Glutamatergic neuron (in vitro differentiated cells): ENCODE measurements at places on chromosomes 16 and 17. TPM values are rescaled to one million over a fixed set of nuclear protein-coding genes. Genes with fewer than 3 reads are reported as not detected.

CRYM gene
- not detected for total RNA-seq

CBFA2T3 gene
- 126 TPM for total RNA-seq

ATP2A1 gene
- total RNA-seq, result 4.5 TPM

TM4SF5 gene
- not detected for total RNA-seq

GDPD3 gene
- 4.9 TPM for total RNA-seq

SULT1A4 gene
- total RNA-seq, result 1.0 TPM

NACA2 gene
- not detected for total RNA-seq

LHX1 gene
- 2.6 TPM for total RNA-seq

DHRS7C gene
- not detected for total RNA-seq

C16orf54 gene
- not detected for total RNA-seq

ASGR1 gene
- total RNA-seq, result 29.0 TPM

VMO1 gene
- total RNA-seq, result 2.5 TPM

ACOX1 gene
- total RNA-seq, result 52.9 TPM

CES4A gene
- total RNA-seq, result 3.6 TPM

B3GNT9 gene
- total RNA-seq, result 1.0 TPM

STARD3 gene
- total RNA-seq, result 48.0 TPM

G6PC1 gene
- not detected for total RNA-seq

KRT25 gene
- not detected for total RNA-seq

PYY gene
- total RNA-seq, result not detected

CYBC1 gene
- total RNA-seq, result 134 TPM

CCL1 gene
- total RNA-seq, result not detected

NEUROD2 gene
- total RNA-seq, result 6.3 TPM

CASKIN1 gene
- 31.6 TPM for total RNA-seq

VTN gene
- total RNA-seq, result 0.25 TPM

SPATA2L gene
- 18.6 TPM for total RNA-seq

SSTR5 gene
- 1.3 TPM for total RNA-seq

KRT9 gene
- not detected for total RNA-seq

SMIM5 gene
- total RNA-seq, result 0.20 TPM

SLC5A11 gene
- total RNA-seq, result not detected

DNASE1 gene
- 34.3 TPM for total RNA-seq

KRT34 gene
- total RNA-seq, result not detected

INCA1 gene
- total RNA-seq, result 0.44 TPM

RAB40C gene
- total RNA-seq, result 48.3 TPM
